ENCODE measurements at places on chromosomes 12 and 14. TPM values are rescaled to one million over a fixed set of nuclear protein-coding genes. Genes with fewer than 3 reads are reported as not detected.

DNA sequence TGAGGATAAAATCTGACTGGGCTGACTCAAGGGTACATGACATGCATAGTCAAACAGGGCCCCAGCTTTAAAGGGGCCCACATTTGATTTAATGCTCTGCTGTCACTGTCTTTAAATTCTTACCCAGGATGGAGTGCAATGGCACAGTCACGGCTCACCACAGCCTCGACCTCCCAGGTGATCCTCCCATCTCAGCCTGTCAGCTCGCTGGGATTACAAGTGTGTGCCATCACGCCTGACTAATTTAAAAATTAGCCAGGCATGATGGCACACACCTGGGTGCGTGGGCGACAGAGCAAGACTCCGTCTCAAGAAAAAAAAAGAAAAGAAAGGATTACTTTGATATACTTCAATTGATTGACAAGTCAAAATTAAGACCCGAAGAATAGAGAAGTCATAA lies 9.2 kb upstream of the PLBD1 start:
- no peak for DNase-seq

- DNase-seq = no peak
These were observed 55.4 kb downstream of the SAMD4A start for GRCh38 chr14:54622192-54622958.

The RSRC2 gene
- 41.9 TPM for total RNA-seq

DNA sequence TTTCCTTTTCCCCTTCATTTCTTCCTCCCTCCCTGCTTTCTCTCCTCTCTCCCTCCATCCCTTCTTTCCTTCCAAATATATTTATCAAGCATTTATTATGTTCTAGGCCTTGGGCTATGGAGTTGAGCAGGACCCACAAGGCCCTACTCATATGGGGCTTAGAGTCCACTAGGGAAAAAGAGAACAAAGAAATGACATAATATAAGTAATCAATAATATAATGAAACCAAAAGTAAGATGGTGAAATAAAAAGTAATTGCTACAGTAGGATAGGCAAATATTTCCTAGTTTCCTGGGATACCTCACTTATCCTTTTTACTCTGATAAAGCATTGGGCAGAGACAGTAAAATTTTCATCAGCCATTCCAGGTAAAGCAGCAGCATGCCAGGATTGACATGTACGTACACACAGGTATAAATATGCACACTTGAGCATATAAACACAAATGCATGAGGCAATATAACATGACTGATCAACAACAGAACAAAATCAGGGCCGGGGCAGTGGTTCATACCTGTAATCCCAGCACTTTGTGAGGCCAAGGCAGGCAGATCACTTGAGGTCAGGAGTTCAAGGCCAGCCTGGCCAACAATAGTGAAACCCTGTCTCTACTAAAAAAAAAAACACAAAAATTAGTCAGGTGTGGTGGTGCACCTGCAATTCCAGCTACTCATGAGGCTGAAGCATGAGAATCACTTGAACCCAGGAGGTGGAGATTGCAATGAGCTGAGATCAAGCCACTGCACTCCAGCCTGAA lies 35.5 kb upstream of the CSRP2 start:
- no peak for DNase-seq

The PLEKHH1 gene
- total RNA-seq = 0.43 TPM

The INSM2 gene
- not detected for total RNA-seq

DNA sequence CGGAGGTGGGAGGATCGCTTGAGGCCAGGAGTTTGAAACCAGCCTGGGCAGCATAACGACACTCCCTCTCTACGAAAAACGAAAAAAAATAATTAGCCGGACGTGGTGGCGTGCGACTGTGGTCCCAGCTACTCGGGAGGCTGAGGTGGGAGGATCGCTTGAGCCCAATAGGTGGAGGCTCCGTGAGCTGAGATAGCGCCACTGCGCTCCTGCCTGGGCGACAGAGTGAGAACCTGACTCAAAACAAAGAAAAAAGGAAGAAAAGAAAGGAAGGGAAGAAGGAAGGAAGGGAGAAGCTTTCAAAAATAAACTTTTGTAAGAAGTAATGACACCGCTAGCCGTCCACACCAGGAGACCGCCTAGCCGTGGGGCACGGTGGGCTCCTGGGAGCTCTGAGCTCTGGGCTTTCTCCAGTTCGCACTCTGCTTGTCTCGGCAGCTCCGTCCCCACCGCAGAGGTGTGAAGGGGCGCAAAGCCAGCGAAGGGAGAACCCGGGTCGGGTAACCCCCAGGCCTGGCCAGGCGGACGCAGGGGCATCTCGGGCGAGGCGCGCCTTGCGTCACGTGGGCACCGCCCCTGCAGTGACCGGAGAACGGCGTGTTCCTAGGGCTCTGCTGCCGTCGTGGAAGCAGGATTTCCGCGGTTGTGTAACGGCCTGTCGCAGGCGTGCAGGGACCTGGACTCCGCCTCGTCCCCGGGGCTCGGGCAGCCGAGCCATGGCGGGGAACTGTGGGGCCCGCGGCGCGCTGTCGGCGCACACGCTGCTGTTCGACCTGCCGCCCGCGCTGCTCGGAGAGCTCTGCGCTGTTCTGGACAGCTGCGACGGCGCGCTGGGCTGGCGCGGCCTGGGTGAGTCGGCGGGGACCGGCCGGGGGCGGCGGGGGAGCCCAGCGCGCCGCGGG lies at the start of gene IRAK3:
Gene IRAK3, plus strand, starts transcription at position 631 of the 902 bp plus-strand sequence. Its CDS starts 86 bp downstream, at position 717.
- DNase-seq = peak; percentile 66

The IL26 gene
- not detected for total RNA-seq

DNA sequence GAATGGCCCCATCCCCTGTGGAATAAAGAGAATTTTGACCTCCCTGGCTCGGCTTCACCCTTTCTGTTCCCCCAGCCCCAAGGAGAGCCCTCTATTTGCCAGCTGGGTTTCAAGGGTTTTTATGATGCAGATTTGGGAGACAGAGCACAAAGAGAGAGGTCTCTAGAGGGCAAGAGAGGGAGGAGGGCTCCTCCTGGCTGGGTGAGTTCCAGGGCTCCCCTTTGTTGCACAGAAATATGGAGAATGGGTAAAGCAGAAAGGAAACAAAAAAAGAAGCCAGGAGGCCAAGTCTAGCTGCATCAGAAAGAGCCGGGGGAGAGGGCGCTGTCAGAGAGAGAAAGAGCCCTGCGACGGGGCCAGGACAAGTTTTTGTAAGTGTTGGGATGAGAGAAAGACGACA lies 319.6 kb upstream of the RTL1 start:
- no peak for DNase-seq

The CTSG gene
- not detected for total RNA-seq

DNA sequence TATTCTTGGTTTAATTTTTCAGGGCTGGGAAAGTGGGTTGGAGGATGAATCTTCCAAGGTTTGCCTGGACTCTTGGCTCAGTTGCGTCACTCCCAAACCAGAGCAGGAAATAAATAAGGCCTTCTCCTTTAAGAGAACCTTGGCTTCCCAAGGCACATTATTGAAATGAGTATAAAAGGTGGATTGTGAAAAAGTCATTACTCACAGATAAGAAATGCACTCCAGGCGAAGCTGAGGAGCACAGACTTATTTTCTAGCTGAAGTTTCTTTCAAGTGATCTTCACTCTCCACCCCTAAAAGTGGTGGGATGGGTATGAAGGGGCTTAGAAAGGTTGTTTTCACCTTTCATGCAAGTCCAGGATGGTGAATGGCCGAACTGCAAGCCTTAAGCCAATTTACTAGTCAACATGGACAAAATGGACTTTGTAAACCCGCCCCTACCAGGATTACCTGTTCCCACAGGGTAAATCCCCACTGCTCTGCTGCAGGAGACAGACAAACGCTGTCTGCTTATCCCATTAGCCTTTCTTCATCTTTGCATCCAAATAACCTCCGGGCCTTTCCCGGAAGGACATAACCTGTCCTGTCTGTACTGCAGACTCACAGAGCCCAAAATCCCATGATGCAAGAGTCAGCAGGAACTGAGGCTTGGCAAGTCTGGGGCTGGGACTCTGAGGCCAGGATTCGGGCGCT lies 207.6 kb downstream of the BCL11B start:
- no peak for DNase-seq

GRCh38 chr12:26327975-26328644 lies 132.7 kb downstream of the SSPN start:
- no peak for DNase-seq

The GABARAPL1 gene
- 61.2 TPM for total RNA-seq

The OTX2 gene
- total RNA-seq = not detected

The SOCS4 gene
- 26.8 TPM for total RNA-seq

DNA sequence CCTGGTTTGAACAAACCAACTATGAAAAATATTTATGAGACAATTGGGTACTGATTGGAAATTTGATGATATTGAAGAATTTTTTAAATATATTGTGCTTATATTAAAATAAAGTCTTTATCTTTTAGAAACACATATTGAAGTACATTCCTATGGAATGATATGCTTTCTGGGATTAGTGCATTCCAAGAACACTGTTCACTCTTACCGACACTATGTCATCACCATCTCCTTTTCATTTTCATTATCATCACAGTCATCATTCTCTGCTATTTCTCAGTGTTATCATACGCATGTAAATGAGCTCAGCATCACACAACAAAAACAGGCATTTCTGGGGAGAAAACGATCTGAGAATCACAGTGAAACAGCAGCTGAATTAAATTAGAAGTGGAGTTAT lies 513.3 kb upstream of the CCDC196 start:
- peak; percentile 51 for DNase-seq

- peak; percentile 19 for DNase-seq
These were observed 1.3 kb downstream of the PRPH start for GRCh38 chr12:49296034-49296835.

GRCh38 chr12:78555802-78556201 lies 308.8 kb upstream of the SYT1 start:
- no peak for DNase-seq

DNA sequence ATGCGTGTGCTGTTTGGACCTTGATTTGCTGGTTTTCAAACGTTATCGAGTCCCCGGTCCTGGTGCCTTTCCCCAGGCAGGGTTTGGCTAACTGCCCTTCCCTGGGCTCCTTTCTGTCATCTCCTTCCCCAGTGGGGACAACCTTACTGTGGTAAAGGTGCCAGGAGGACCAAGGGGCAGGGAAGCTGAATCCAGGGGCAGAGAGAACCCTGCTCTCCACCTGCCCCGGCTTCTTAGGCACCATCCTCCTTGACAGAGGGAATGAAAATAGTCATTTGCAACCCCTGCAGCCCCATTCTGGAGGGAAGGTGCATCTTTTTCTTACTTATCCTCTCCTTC lies 5.0 kb downstream of the CEBPE start:
- DNase-seq = no peak

DNA sequence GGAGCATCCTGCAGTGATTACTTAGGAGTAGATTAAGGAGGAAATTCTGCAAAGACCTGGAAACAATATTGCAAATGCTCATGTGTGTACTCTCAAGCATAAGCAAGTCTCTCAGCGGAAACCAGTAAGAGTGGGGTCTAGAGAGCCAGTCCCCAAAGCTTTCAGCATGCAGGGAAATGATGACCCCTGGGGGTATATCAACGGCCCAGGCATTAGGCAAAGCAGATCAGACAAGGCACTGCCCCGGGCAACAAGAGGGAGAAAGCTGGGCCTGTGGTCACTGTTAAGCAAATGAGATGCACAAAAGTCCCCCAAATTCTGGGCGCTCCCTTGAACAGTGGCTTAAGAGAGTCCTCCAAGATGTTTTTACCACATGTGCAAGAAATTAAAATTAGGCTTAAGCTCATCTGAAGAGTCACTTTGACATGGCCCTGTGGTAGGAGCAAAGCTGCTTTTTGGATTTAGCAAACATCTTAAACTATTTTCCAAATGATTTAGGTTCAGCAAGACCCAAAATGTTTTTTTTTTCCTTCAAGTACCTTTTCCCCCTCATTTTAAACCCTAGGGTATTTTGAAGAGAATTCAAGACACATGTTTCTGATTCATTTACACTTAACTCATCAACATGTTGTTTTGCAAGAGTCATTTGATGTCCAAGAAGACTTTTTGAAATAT lies 457.1 kb upstream of the TBX3 start:
- DNase-seq = no peak

DNA sequence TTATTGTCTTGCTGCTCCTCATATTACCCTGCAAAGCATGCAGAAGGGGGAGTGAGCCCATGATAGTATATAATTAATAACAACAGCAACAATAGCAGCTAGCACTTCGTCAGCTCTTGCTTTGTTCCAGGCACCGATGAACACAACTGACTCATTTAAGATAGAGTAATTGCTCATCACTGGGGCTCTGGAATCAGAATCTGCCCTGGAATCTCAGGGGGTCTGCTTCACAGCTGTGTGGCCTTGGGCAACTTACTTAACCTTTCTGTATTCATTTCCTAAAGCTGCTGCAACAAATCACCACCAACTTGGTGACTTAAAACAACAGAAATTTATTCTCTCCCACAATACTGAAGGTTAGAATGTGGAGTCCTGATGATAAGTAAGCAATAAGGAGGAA lies 55.0 kb upstream of the PSMC1 start:
- DNase-seq = no peak

The HCAR3 gene
- total RNA-seq = not detected

The TAS2R9 gene
- not detected for total RNA-seq

GRCh38 chr12:74129702-74130101 lies 407.9 kb upstream of the ATXN7L3B start:
- DNase-seq = peak; percentile 19

DNA sequence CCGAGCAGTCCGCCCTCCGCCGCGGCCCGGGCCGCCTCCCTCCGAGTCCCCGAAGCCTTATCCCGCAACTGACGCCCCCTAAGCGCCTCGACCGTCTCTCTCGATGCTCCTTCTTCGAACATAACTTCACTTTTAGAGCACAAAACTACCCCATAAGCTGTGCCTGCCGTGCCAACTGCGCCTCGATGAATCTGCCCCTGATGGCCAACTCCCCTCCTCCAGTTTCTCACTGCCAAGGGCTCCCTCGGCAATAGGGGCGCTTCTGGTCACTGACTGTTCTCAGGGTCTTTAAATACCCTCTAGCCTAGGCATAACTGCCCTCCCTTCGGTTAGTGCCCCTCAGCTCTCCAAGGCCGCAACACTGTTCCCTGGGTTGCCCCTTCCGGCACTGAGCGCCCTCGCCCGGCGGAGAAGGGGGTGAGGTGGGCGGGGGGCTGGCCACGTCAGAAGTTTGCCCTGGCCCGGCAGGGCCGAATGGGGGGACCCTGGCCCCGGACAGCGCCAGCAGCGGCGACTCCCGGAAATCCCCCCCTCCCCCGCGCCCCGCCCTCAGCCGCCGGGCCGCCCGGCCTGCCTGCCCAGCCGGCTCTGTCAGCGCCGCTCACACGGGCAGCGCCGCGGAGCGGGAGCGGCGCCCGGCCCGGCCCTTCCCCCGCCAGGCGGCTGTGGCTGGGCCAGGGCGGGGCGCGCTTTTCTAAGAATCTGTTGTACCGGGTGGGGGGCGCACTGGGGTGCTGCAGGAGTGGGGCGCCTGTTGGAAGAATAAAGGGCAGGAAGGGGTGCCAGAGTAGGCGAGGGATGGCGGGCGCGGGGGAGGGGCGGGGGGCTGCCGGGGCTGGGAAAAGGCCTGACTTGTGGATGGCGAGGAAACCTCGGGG lies 10.6 kb downstream of the RARG start:
- DNase-seq = peak; percentile 76

The OR4K15 gene
- not detected for total RNA-seq

The DIO3 gene
- total RNA-seq = not detected

DNA sequence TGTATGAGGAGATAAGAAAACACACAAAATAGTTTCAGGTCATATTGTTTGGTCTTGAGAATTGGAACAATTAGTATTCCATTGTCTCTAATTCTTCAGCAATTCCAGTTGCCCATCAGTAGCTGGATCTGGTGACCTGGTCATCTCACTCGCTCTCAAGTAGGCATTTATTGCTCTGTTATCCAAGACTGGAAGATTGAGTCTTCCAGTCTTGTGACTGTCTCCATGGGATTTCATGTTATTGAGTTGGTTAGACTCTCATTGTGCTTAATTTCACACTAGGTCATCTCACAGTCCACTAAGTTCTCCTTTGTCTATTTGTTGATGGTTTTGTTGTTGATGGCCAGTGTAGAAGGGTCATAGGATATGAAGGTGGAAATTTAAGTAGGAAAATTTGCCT lies 47.5 kb downstream of the FBXO34 start:
- no peak for DNase-seq

- DNase-seq = no peak
These were observed 11.9 kb downstream of the KCNH3 start for GRCh38 chr12:49550693-49551252.
